ENCODE measurements at places on chromosomes 7 and 10. TPM values are rescaled to one million over a fixed set of nuclear protein-coding genes. Genes with fewer than 3 reads are reported as not detected.

Gene SLC37A3
- total RNA-seq, result 23.8 TPM

Gene ADAM12
- total RNA-seq, result 15.2 TPM

Gene NUTM2E
- not detected for total RNA-seq

Gene GPR158
- total RNA-seq, result not detected

Gene POLR2J2
- 44.7 TPM for total RNA-seq

Gene FRMPD2
- 0.17 TPM for total RNA-seq

Gene UNCX
- not detected for total RNA-seq

Gene AOAH
- 7.0 TPM for total RNA-seq

GRCh38 chr7:2353936-2354185, 766 bp upstream of the EIF3B start:
- peak overlapping the region; percentile 100 for H3K27ac ChIP-seq
- peak; percentile 86 for DNase-seq
- H3K4me3 ChIP-seq, result peak overlapping the region; percentile 95
- no peaks in the 10 kb centered on the region for H3K27me3 ChIP-seq

- no peaks in the 10 kb centered on the region for H3K4me1 ChIP-seq
- no peak overlapping the region for H3K27ac ChIP-seq
- no peaks in the 10 kb centered on the region for H3K36me3 ChIP-seq
- DNase-seq, result no peak
Observed at GRCh38 chr7:11427686-11428273, 404.2 kb downstream of the THSD7A start.

DNA sequence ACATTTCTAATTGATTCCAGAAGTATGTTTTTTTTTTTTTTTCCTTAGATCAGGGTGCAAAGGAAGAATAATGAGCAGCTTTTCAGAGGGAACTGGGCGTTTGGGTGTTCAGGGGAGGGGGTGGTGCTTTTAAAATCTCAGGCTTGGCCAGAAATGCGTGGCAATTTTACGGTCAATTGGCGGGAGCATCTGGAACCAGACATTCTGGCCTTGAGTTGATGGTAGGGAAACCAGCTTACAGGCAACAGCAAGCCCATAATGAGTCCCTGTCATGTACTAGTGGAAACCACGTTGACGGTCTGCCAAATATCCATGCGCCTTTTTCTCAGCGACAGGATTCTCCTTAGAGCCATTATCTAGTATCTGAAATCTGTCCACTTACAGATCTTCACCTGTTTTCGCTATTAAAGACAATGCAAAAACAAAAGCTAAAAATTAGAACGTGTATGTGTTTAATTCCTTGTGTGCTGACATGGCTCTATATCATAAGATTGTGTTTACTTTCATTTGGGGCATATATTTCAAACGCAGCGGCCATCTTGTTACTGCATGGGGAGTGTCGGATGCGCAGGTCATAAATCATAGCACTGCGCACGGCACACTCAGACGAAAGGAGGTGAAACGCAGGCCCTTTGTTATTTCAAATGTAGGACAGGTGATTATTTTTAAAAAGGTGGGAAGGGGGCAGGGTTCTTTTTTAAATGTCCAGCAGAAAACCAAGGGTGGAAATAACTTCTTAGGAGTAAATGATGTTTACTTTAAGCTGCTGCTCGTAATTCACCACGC, 209.2 kb downstream of the AGMO start:
- no peaks in the 10 kb centered on the region for H3K36me3 ChIP-seq
- no peak overlapping the region for H3K27ac ChIP-seq
- DNase-seq, result no peak
- no peak overlapping the region for H3K4me3 ChIP-seq

GRCh38 chr10:88616250-88616977, 29.9 kb downstream of the LIPJ start:
- DNase-seq, result no peak
- H3K36me3 ChIP-seq, result no peaks in the 10 kb centered on the region
- no peaks in the 10 kb centered on the region for H3K27me3 ChIP-seq

GRCh38 chr7:43217055-43217454, 104.6 kb downstream of the HECW1 start:
- no peaks in the 10 kb centered on the region for H3K4me1 ChIP-seq
- H3K4me3 ChIP-seq, result no peak overlapping the region
- H3K36me3 ChIP-seq, result peaks cover 3% of the 10 kb centered on the region
- H3K27ac ChIP-seq, result no peak overlapping the region
- H3K27me3 ChIP-seq, result peaks cover 35% of the 10 kb centered on the region

GRCh38 chr7:101174322-101174854, 5.7 kb downstream of the NAT16 start:
- peak overlapping the region; percentile 67 for H3K4me3 ChIP-seq
- DNase-seq, result no peak
- peaks cover 38% of the 10 kb centered on the region for H3K4me1 ChIP-seq
- H3K27ac ChIP-seq, result peak overlapping the region; percentile 82

- no peak overlapping the region for H3K27ac ChIP-seq
- peaks cover 2% of the 10 kb centered on the region for H3K4me1 ChIP-seq
- no peak for DNase-seq
- H3K27me3 ChIP-seq, result peaks cover 21% of the 10 kb centered on the region
Observed at GRCh38 chr7:76091506-76091905, 43.6 kb downstream of the MDH2 start.

GRCh38 chr7:71694665-71695064, 562.7 kb downstream of the GALNT17 start:
- H3K27me3 ChIP-seq, result no peaks in the 10 kb centered on the region
- H3K4me1 ChIP-seq, result no peaks in the 10 kb centered on the region
- no peak overlapping the region for H3K27ac ChIP-seq
- H3K36me3 ChIP-seq, result no peaks in the 10 kb centered on the region
- H3K4me3 ChIP-seq, result no peak overlapping the region
- no peak for DNase-seq

- H3K4me1 ChIP-seq, result peaks cover 13% of the 10 kb centered on the region
- peaks cover 51% of the 10 kb centered on the region for H3K27me3 ChIP-seq
- no peak overlapping the region for H3K27ac ChIP-seq
- peaks cover 8% of the 10 kb centered on the region for H3K36me3 ChIP-seq
Observed at GRCh38 chr7:128351296-128352152, 7.8 kb upstream of the RBM28 start.

GRCh38 chr10:33664070-33664469, 329.6 kb upstream of the NRP1 start:
- no peak overlapping the region for H3K27ac ChIP-seq
- H3K27me3 ChIP-seq, result peaks cover 35% of the 10 kb centered on the region
- DNase-seq, result no peak
- H3K36me3 ChIP-seq, result peaks cover 3% of the 10 kb centered on the region
- H3K4me1 ChIP-seq, result peaks cover 4% of the 10 kb centered on the region

DNA sequence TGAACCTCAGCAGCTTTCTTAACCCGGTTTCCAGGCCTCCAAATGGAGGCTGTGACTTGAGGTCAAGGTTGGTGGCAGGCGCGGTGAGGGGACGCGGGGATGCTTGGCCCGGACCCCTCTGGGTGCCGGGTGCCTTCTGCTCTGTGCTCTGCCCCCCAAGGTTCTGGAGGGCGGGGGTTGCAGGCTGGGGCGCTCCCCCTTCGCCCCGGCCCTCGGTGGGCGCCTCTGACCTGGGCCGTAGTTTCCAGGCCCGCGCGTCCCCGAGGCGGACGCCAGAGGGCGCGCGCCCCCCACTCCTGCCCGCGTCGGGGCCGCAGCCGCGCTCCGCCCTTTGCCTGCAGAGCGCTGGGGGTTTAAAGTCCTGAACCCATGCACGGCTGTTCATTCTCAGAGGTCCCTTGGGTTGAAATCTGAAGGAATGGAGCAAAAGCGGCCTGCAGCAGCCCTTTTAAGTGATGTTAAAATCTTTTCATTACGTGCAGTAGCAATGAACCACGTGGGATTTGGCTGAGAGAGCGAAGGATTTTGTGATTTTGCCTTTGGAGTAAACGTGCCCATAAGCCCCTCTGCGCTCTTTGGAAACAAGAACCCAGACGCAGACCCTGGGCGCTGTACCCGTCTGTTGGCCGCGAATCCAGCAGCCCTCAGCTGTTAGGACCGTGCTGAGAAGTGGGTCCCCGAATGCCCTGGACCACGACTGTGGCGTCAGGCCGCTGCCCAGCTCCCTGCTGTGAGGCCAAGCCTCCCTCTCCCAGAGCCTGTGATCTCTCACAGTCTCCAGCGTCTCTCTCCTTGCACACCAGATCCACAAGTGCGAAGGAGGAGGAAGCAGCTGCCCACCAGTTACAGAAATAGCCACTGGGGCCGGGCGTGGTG, 135.0 kb downstream of the ACTR3B start:
- no peaks in the 10 kb centered on the region for H3K36me3 ChIP-seq
- no peak overlapping the region for H3K27ac ChIP-seq
- no peak for DNase-seq

GRCh38 chr10:92965314-92965713, 95.3 kb upstream of the CYP26C1 start:
- no peak for DNase-seq
- no peak overlapping the region for H3K27ac ChIP-seq
- no peak overlapping the region for H3K4me3 ChIP-seq
- H3K27me3 ChIP-seq, result no peaks in the 10 kb centered on the region
- peaks cover 2% of the 10 kb centered on the region for H3K4me1 ChIP-seq
- no peaks in the 10 kb centered on the region for H3K36me3 ChIP-seq

DNA sequence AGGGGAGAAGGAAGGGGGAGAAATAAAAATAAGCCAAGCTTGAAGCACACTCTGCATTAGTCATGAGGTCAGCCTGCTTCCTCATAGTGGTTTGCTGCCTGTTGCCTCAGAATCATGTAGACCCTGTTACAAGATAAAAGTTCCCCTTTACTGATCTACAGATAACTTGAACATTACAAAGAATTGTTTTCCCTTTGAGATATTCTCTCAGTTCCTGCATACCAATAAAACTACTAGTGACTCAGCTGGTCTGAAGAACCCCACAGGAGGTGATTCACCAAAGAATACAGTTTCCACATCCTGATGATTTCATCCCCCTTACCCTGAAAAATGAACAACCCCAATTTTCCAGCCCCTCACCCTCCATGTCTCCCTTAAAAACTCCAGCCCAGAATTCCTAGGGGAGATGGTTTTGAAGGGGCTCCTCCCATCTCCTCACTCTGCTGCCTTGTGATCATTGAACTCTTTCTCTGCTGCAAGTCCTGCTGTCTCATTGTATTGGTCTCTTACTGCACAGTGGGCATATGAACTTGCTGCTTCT, 31.5 kb upstream of the NRP1 start:
- no peaks in the 10 kb centered on the region for H3K27me3 ChIP-seq
- no peaks in the 10 kb centered on the region for H3K4me1 ChIP-seq
- DNase-seq, result no peak
- H3K36me3 ChIP-seq, result no peaks in the 10 kb centered on the region

Data from T-helper 17 cell (primary cell).